NCI-H1694 treated with DMSO at 0.1 percent for 48 hours (cell line): ENCODE measurements at places on chromosomes 5 and 9.

DNA sequence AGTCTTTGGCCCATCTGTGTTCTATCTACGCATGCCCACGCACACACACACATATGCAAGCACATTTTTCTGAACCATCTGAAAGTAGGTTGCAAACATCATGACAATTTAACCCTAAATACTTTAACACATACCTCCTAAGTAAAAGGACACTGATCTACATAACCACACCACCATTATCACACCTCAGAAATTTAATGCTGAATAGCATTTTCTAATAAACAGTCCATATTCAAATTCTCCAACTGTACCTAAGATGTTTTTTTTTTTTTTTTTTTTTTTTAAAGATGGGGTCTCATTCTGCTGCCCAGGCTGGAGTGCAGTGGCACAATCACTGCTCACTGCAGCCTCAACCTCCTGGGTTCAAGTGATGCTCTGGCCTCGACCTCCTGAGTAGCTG is 35.5 kb downstream of the DDX31 start:
- DNase-seq = no peak

- DNase-seq = no peak
Observed at GRCh38 chr9:126722922-126723806, 81.7 kb upstream of the ZBTB43 start.

GRCh38 chr5:118902656-118903438 is 85.5 kb downstream of the DTWD2 start:
- DNase-seq = peak; percentile 55

DNA sequence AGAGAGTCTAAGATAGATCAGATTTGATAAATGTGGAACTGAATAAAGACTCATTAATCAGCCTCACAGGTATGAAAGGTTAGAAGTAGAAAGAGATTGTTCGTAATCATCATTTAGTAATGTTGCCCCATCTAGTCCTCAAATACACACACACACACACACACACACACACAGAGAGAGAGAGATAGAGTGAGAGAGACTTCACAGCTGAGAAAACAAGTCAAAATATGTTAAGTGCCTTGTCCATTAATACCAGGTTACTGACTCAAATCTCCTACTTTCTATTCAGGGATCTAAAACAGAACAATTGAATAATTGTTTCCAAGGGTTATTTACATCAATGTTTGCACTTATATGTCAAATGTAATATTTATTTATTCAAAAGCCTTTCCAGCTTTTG is 284.6 kb downstream of the MRPS30 start:
- no peak for DNase-seq
